ENCODE measurements at places on chromosomes 5 and 9.

GRCh38 chr9:79080536-79080935, 491.2 kb upstream of the TLE4 start:
- DNase-seq, result no peak

- no peak for DNase-seq
Measured at GRCh38 chr5:38285226-38285625, 26.9 kb downstream of the EGFLAM start.

- DNase-seq, result no peak
Measured at GRCh38 chr5:167920589-167920988, 370.9 kb upstream of the WWC1 start.

- no peak for DNase-seq
Measured at GRCh38 chr9:134730761-134731496, 89.3 kb downstream of the COL5A1 start.

DNA sequence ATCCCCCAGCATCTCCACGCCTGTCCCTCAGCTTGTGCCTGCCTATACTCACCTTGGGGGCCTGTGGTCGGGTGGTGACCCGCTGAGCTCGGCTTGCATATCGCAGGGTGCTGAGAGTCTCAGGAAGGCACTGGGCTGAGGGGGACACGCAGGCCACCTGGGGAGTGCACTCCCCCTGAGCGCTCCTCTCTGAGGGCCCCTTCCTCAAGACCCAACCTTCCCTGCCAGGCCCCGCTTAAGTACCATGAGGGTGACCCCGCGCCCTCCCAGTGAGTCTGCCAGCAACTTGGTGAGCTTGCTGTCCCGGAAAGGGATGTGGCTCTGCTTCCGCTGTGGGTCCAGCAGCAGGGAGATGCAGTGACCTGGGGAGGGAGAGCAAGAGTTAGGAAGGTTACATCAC, 4.1 kb downstream of the KIF12 start:
- no peak for DNase-seq

- no peak for DNase-seq
Measured at GRCh38 chr5:107705402-107706014, 34.8 kb upstream of the EFNA5 start.

GRCh38 chr5:178230879-178231538, 1.6 kb downstream of the PHYKPL start:
- no peak for DNase-seq

GRCh38 chr9:88923653-88924288, 67.5 kb upstream of the S1PR3 start:
- no peak for DNase-seq

DNA sequence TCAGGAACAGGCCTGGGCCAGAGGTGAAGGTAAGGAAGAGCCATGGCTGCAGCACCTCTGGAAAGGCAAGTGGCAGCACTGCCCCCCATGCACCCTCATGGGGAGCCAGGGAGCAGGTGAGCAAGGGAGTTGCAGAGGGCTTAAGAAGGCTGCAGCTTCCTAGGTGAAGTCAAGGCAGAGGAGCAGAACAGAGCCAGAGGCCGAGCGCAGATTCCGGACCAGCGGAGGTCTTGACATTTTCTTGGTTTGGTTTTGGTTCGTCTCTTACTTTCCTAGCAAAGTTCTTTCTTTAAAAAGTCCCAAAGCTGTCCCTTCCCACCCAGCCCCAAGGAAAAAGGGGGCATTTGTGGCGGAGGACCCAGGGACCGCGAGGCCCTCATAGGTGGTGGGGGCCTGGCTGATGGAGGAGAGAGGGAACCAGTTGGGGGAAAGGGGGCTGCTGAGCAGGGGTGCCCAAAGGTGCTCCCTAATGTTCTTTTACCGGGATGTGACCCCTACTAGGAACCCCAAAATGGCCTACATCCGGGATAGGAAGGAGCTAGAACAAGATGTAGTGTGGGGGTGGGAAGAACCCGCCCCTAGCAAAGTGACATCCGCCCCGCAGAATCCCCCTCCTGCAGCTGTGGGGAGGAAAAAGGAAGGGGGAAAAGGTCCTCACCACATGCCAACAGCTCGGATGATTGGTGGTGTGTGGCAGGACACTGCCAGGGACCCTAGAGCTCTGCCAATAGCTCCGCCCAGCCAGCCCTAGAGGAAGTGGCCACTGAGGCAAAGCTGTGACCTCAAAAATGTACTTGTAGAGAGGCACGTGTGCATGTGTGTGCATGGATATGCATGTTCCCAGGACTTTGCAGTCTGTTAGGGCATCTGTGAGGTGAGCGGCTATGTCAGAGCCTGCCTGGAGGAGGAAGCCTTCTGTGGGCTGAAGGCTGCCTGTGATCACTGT, 914 bp upstream of the CD72 start:
- DNase-seq, result no peak

- DNase-seq, result no peak
Measured at GRCh38 chr5:169778622-169779596, 141.8 kb downstream of the DOCK2 start.

GRCh38 chr5:65032250-65032649, 263.5 kb downstream of the CWC27 start:
- no peak for DNase-seq

GRCh38 chr5:132281856-132282614, 12.2 kb upstream of the SLC22A4 start:
- no peak for DNase-seq

DNA sequence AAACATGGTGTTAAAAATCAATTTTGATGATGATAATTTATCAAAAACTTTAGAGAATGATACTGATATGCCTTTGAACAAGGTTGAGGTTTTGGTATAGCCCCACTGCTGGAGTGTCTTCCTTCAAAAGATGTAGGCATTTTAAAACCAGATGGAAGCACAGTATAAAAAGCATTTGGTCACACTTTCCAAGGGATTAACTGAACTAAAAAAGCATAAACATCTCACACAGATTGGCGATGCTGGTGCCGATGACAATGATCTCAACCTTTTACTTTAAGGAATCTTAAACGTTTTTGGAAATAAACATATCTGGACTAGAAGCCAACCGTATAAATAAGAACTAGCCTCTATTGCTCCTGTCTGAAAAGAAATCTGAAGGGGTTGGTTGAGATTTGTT, 488.4 kb downstream of the ENC1 start:
- no peak for DNase-seq

GRCh38 chr5:180976518-180976917, 12.1 kb upstream of the BTNL3 start:
- DNase-seq, result no peak

DNA sequence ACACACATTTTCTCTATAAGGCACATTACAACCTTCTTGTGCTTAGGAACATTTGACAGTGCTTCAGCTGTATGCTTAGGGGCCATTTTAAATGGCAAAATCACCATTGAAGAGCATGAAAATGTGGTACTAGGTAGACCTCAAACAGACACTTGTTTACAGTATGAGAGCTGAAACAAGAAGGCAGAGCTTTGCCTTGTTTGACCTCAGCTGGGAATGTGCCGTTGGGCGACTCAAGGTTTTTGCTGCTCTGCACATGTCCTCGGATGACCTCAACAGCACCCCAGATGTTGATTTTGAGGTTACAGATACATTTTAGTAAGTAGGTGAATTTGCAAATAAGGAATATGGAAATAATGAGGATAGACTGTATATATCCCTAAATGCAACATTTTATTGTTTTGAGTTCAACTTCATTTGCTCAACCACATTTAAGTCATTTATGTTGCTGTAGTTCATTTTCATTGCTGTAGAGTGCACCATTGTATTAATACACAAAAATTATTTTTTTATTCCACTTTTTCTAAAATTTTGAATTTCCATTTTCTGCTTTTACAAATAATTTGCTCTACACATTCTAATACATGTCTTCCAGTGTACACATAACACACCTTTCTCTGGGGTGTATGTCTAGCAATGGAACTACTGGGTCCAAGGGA, 206.8 kb downstream of the NR3C1 start:
- DNase-seq, result no peak

DNA sequence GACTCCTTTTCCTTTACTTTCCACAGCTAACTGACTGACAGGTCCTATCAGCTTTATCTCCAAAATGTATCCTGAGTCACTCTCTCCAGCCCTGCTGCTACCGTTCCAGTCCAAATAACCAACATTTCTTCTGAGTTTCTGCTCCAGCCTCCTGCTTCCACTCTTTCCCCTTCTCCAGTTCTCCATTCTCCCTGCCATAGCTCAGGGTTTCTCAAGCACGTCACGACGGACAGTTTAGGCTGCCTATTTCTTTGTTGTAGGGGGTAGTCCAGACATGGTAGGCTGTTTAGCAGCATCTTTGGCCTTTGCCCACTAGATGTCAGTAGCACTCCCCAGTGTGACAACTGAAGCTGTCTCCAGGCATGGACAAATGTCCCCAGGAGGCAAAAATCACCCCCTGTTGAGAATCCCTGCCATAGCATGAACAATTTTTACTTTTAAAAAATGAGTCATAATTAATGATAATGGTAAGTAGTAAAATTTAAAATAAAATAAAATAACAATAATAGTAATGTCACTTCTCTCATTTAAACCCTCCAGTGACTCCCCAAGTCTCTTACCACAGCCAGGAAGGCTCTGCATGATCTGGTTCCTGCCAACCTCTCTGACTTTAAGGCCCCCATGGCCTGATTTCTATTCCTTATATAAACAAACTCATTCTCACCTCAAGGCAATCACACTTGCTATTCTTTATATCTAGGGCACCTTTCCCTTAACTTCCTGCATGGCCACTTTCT, 105.4 kb upstream of the FER start:
- DNase-seq, result peak; percentile 3

DNA sequence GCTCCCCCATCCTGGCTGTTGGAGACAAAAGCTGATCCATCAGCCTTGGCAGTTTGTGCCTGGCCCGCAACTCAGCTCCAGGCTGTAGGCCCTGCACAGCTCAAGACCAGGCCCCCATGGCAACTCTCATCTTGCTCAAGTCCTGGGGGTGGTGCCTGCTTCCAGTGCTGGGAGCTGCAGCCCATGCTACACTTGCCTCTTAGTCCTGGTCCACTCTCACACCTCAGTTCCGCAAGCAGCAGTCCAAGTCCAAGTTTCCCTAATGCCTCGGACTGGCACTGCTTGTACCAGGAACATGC, 14.2 kb downstream of the AHRR start:
- no peak for DNase-seq

DNA sequence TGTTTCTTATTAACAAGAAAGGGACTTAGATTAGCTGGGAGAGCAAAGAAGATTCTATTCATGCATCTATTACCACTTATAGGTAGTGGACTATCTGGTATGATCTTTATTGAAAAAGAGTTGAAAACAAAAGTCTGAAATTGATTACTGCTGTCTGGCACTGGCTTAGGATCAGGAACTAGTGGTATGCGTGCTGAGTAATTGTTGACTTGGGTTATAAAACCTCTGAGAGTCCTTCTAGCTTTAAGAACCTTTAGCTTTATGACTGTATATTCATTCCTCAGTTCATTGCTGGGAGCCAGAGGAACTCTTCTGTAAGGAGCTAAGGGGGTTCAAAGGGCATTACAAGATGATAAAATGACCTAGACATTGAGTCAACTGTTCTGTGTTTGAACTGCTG, 7.6 kb downstream of the SLC1A1 start:
- no peak for DNase-seq

GRCh38 chr5:139571966-139572365, 10.8 kb downstream of the UBE2D2 start:
- DNase-seq, result no peak

DNA sequence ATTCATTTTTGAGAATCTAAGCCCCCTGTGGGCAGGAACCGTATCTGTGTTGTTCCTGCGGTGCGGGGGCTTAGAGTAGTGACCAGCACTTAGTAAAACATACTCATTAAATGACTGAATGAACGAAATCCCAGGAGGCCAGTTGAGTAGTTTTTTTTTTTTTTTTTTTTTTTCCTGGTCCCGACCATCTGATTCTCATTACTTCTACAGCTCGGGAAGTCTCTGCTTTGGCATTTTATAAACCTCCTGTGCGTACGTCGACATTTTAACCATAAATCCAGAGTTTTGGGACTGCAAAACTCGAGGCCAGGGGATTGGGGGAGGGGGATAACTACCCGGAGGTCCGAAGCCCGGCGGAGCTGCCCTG, 31.5 kb upstream of the SPRY4 start:
- no peak for DNase-seq

GRCh38 chr9:135802876-135803419, 101.0 kb downstream of the KCNT1 start:
- no peak for DNase-seq
